Activated CD4-positive, alpha-beta T cell treated with anti-CD3 and anti-CD28 coated beads, Interleukin-2, amount 50 U/mL, for 1 hour (primary cell): ENCODE measurements at places on chromosomes 4 and X.

- no peak for DNase-seq
Measured at GRCh38 chr4:71828470-71828869, 44.6 kb upstream of the GC start.

DNA sequence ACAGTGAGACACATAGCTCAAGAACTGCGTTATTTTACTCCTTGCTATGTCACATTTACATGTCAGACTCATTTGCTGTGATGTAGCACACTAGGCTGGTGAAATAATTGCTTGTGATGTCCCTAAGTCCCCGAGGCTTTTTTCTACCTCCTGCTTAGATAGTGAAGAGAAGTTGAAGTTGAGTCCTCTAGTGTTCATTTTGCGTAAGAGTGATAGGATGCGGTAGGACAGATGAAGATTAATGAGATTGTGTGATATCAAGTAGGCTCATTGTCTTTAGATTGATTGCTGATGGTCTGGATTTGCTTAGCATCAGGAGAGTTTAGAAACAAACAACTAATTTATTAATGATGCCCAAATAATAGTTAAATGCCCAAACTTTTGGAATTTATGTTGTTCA lies 173.6 kb upstream of the NUDT6 start:
- no peak for DNase-seq

DNA sequence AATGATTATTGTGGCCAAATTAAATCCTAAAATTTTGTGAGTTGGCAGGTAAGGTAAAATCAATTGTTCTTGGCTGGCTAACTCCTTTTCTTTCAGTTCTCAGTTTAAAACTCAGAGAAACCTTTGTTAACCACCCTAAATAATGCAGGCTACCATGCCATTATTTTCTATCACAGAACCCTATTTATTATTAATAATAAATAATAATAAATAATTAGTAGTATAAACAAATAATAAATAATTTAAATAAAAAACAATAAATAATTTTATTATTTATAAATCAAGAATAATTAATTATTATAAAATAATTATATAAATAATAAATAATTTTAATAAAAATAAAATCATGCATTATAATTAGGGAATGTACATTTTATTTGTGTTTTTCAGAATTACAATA lies 390.3 kb downstream of the ARHGAP24 start:
- DNase-seq, result no peak

DNA sequence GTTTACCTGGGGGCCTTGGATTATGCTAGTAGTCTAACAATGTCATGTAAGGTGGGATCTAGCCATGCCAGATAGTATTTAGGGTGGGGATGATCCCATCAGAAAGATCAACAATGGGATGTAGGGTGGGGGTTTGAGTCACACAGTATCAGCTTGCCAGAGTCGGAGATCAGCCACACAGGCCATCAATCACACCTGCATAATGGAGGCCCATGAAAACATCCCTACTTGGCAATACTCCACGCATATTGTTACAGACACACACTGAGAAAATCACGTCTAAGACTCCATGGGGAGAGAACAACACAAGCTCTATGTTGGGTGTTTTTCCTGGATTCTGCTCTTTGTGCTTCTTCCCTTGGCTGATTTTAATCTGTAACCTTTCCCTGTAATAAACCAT lies 49.5 kb upstream of the SLC25A4 start:
- DNase-seq, result no peak

- DNase-seq, result no peak
Measured at GRCh38 chrX:9394212-9394611, 70.6 kb upstream of the TBL1X start.

DNA sequence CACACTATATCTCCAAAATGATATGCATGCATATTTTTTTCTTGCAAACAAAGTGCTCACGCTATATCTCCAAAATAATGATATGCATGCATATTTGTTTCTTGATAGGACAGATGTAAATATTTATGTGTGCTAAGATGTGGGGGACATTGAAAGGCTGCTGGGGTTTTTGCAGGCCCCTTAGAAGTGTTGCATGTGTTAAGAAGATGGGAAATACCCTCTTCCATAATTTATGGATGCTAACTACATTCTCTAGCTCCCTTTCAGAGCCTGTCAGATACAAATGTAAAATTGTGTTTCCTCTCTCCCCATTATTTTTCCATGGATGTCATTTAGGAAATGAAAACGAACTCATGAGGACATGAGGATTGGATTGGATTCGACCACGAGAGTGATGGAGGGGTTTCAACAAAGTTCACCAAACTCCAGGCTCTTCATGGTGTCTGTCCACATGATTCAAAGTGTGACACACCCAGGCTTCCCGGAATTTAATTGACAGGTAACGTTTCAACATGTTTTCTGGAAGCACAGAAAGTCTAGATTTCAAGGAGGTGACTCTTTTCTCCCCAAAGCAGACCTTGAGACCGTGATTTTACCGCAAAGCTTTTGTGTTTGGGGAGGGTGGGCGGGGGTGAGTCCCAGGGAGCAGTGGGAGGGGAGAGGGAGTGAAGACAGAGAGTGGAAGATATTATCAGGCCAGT lies 94.4 kb upstream of the CD99 start:
- DNase-seq, result no peak

GRCh38 chrX:22097012-22097694 lies 65.0 kb downstream of the PHEX start:
- no peak for DNase-seq

- no peak for DNase-seq
Measured at GRCh38 chr4:12881945-12882584, 602.1 kb downstream of the RAB28 start.
